ENCODE measurements at places on chromosomes 2 and 18.

- no peak for DNase-seq
Observed at GRCh38 chr18:77376043-77376732, 126.5 kb downstream of the GALR1 start.

DNA sequence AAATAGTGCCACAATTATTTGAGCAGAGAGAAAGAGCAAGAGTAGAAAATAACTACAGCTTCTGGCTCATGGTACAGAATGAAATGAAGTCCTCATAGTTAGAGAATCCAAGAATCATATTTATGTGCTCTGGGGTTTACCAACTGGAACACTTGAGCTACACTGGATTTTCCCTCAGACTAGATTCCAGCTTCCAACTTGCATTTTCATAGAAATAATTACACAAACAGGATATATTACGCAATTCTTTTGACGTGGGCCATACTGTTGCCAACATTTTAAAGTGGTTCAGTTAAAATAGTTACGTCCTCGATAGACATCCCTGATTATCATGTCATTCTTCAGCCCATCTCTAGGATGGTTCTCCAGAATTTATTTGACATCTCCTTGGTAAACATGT, 129.2 kb downstream of the ETAA1 start:
- no peak for DNase-seq

DNA sequence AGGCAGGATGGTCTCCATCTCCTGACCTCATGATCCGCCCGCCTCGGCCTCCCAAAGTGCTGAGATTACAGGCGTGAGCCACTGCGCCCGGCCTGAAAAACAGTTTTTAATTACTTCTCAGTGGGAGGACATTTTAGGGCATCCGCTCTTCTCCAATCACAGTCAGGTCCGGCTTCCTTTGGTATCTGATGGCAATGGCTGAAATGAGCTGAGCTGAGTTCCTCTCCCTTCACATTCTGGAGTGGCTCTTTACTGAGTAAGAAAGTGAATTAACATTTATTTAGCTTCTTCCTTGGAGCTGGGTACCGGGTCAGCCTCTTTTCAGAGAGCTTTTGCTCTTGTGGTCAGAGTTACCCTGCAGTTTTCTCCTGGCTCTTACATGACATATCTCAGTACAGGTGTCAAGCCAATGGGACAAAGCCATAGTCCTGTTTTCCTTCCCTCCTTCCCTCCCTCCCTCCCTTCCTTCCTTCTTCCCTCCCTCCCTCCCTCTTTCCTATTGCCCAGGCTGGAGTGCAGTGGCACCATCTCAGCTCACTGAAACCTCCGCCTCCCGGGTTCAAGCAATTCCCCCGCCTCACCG, 1.1 kb upstream of the TTC27 start:
- DNase-seq = peak; percentile 3

DNA sequence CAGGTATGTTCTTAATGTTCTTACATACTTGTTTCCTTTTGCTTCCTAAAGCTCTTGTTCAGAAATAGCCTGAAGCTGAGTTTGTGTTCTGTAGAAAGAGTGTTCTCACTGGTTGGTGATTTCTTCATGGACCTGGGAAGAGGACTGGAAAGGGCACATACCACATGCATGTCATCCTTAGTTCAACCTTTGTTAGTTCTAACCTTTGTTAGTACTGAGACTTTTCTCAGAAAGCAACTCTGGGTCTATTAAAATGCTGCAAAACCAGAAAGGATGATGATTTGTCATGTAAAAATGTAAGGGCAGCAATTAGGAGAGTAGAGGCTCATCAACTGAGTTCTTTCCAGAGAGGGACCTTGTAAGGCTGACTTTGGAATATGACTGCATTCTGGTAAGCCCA, 2.5 kb upstream of the FAP start:
- DNase-seq = no peak

GRCh38 chr2:70767079-70767698, 811 bp downstream of the ADD2 start:
- peak; percentile 77 for DNase-seq

GRCh38 chr2:75079575-75079974, 119.7 kb downstream of the TACR1 start:
- DNase-seq = no peak

DNA sequence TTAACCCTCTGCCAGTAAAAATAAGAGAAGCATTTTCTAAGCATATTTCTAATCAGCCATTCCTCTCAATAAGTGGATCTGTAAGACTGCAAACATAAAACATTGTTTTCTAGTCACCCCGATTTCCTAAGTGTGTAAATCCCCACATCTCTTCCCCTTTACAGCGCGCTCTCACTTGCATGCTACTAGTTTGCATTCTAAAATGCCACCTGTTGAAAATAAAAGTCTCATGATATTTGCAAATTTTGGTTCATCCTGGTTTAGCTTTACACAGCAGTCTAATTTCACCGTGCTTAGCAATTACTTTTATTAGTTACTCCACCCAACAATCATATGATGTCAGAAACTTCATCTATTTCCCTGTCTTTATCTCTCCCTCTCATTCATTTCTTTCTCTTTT, 1230.7 kb upstream of the ZEB2 start:
- no peak for DNase-seq

DNA sequence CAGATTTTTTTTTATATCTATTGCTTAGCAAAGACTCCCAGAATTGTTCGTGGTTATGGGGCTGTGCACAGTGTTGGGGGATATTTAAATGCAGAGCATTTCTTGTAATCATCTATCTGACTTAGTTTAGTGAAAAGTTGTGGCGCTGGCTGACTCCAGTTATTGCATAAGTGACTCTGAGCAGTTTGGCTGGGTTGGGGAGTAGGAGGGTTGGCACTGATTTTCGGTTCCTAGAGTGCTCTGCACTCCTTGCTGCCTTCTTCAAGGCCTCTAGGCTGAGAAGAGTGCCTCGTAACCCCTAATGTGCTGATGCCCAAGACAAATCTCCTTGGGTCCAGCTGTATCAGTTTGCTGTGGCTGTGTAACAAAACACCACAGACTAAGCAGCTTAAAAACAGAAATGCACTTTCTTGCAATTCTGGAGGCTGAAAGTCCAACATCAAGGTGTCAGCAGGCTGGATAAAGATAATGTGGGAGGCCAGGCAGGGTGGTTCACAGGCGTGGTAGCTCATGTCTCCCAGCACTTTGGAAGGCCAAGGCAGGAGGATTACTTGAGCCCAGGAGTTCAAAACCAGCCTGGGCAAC, 6.5 kb upstream of the IMPA2 start:
- no peak for DNase-seq

DNA sequence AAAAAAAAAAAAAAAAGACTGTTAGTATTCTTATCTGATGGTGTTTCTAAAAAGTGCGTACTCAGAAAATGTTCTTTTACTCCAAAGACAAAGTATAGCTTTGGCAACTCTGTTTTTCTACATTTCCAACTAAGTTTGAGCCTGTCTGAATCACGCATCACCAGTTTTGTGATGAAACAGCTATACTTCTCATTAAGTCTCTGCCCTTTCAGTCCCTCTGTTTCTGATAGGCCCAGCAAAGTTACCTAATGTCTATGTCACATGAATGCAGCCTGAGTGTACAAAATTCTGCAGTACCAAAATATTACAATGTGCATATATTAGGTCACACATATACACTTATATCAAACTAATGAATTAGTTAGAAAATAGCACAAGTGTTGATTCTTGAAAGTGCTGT, 22.4 kb downstream of the TWSG1 start:
- no peak for DNase-seq

GRCh38 chr2:167183931-167184330, 295.7 kb downstream of the XIRP2 start:
- DNase-seq = no peak

- DNase-seq = no peak
Observed at GRCh38 chr2:164620457-164620856, 825 bp downstream of the GRB14 start.

GRCh38 chr2:178666458-178666857, 140.8 kb downstream of the TTN start:
- DNase-seq = no peak

GRCh38 chr2:18596993-18597392, 7.6 kb upstream of the NT5C1B start:
- no peak for DNase-seq

DNA sequence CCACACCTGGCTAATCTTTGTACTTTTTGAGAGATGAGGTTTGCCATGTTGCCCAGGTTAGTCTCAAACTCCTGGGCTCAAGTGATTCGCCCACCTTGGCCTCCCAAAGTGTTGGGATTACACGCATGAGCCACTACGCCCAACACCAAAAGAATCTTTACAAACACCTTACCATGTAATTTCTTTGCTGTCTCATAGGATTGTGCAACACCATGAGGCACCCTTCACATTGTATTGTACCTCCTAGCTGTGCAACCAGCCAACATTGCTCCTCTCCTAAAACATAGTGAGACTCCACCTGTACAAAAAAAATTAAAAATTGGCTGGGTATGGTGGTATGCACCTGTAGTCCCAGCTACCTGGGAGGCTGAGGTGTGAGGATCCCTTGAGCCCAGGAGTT, 3.1 kb upstream of the MFSD6 start:
- DNase-seq = no peak

GRCh38 chr2:38875227-38875575, 533 bp downstream of the DHX57 start:
- DNase-seq = no peak

- no peak for DNase-seq
Observed at GRCh38 chr2:164008752-164009151, 272.9 kb upstream of the FIGN start.

DNA sequence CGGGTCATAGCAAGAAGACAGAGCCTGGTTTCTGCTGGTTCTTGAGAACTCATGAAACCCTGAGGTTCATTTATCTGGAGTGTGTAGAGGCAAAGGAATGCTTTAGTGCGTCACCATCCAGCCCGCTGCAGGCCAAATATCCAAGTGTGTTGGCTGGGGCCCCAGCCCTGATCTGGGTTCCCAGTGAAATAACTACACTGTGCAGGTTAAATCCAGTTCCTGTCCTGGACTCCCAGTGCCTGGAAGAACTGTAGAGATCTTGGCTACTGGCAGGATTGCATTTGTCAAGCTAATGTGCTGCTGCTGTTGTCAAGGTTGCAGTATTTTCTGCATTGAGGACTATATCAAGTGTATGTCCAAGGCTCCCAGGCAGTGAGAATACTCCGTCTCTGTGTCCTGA, 89.9 kb downstream of the MAPK4 start:
- DNase-seq = no peak

DNA sequence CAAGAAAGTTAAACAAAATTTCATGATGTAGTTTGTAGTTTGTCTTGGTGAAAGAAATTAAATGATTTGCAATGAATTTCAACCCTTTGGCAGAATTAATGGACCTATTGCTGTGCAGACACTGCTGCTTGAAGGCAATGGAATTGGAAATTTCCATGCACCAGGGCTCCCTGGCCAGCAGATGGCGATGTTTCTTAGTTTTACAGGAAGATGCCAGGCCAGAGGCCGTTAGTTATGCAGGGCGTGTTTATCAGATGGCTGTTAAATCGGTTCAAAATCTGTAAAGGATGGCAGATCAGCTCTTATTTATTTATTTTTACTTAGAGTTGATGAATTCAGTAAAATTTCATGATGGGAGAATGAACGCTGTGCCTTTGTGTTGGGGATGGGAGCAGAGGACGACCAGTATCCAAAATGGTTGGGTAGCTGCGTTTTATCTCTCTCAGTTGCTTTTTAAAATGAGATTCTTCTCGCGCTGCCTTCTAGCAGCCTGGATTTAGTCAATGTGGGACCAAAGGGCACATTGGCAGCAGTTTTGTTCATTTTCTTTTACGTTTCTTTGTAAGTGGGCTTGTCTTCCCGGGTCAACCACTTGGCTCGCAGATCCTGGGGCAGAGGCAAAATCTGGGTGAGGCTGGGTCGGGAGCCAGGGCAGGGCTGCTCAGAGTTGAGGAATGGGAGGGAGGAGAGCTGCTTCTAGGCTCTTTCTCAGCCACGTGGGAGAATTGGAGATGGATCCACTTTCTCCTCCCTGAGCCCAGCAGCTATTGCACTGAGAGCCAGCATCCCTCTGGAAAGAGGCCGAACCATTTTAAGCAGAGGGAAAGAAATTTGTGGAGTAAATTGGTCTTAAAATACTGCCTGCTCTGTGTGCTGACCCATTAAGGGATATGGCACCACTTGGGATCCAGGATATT, 344.0 kb downstream of the PIK3C3 start:
- peak; percentile 94 for DNase-seq

GRCh38 chr2:178244777-178245176, 50.5 kb downstream of the OSBPL6 start:
- no peak for DNase-seq

DNA sequence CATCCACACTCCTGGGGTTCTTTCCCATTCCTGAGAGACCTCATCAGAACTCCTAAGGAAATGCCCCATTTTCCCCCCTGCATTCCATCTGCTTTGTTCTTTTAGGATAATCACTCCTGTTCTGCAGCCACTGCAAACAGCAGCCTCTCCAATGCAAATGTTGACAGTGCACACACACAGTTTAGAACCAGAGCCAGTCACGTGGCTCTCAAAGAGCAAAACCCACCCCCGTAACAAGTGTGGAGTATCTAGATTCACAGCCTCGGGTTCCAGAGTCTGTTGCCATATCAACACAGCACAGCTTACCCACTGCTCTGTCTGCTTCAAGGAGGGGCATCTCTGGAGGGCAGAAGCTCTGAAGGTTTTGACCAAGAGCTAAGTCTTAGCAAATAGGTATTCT, 180.0 kb downstream of the NAPG start:
- no peak for DNase-seq

DNA sequence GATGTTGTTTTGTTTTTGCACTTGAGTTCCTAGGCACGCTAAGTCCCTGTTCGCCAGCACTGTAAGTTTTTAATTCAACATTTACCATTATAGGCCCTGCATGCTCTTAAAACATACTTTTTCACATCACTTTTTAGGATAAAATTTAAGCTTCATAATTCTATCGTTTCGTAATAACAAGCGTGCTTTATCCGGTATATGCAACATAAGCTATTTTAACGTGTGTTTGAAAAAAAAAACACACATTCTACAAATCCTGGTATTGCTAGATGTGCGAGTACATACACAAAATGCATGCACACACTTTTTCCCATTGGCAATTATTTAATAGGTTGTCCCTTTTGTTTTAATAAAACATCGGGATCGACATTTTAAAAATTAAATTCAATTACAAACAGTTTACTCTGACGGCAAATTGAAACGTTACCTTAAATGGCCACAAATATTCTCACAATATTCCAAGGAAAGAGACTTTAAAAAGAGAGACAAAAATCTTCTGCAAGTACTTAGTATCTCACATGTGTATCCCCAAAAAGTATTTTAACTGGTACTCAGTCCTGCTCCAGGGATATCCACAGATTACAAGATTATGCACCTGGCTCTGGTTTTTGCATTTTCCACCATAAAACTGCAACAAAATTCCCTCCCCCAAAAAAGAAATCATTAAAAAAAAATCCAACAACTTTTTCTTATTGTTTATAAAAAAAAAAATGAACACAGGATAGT, 1.0 kb upstream of the TCF4 start:
- peak; percentile 77 for DNase-seq

DNA sequence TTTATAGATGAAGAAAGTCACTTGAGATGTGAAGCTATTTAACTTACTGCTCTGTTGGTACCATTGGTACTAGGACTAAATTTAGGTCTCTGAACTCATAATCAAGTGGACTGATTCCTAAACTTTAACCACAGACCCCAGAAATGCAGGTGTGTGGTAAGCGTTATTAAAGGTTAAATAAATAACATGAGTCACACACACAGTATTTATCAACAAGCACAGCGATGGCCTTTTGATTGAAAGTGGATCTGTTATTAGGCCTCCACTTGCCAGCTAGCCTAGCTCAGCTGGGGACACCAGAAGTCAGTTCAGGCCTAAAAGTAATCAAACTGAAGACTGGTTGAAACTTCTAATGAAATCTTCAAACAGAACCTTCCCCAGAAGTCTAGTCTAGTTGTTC, 161.3 kb upstream of the DPP10 start:
- DNase-seq = no peak
